A673 (cell line): ENCODE measurements at places on chromosomes 1 and 21. TPM values are rescaled to one million over a fixed set of nuclear protein-coding genes. Genes with fewer than 3 reads are reported as not detected.

DNA sequence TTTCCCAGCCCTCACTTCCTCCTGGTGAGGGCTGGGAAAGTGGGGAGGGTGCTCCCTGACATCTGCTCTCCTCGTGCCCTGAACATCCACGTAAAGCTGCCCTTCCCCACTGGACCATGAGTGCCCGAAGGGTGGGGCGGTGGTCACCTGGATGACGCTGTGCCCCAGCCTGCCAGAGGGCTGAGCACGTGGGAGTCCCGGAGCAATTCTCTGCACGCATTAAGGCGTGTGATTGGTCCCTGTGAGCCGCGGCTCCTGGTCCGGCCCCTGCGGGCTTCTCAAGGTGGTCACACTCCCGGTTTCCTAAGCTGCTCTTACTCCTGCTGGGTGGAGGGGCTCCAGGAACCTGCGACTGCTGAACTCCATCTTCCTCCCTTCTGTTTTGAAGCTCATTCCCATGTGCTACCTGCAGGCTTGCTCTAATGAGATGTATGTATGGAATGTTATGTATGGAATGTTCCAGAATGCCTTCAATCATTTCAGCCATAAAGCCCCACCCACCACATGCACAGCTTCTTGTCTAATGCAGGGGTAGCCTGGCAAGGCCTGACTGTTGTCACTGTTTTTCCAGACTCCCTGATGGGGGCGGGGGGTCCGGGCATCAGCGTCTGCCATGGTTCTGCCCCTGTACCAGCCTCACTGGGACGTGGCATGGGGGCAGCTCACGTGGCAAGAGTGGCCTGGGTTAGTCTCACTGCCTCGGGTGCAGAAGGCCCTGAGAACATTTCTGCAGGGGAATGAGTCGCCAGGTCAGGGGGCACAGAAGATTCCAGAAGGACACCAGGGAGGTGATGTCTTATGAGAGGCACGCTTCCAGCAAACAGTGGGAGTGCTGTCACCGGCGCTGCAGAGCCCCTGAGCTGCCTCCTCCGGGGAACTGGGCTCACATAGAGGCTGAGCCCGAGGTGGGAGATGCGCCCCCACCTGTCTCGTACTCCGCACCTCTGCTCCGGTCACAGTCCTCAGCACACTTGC, 19.4 kb downstream of the KRTAP10-1 start:
- no peak for DNase-seq

- DNase-seq = peak; percentile 89
Measured at GRCh38 chr1:209659909-209660308, 7.7 kb upstream of the LAMB3 start.

DNA sequence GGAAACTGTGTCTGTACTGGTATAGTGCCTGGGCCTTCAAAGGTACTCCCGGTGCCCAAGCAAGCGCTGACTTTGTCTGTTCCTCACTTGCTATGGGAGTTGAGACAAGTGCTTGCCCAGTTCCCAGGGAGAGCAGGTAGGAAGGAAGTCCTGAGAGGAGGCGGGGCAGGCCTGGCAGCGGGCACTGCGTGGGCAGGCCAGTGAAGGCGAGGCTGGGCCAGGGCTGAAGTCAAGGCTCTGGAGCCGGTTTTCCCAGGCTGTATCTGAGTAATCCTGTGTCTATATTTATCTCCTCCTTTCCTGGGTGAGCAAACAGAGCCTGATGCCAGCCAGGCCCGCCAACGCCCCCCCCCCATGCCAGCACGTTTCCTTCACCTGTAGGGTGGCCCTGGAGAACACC, 15.9 kb upstream of the EDN2 start:
- no peak for DNase-seq

- no peak for DNase-seq
Measured at GRCh38 chr1:171919891-171920887, 78.9 kb downstream of the DNM3 start.

- DNase-seq = no peak
Measured at GRCh38 chr21:36126208-36126565, 8.7 kb upstream of the CBR3 start.

DNA sequence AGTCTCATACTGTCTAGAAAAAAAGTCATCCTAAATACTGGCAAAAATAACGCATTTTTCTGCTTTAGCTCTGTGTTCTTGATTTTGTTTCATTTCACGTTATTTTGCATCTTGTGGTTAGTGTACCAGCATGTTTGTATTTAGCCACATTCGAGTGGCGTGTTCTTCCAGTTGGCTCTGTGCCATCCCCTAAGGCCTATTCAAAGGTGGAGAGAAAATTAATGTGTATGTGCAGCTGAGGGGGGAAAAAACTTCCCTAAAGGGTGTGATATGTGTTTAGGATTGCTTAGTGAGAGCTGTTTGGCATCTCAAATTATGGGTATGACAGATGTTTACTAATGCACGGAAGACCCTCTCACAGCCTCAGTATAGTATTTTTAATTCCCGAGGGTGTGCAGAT, 12.1 kb downstream of the DNAJC16 start:
- no peak for DNase-seq

DNA sequence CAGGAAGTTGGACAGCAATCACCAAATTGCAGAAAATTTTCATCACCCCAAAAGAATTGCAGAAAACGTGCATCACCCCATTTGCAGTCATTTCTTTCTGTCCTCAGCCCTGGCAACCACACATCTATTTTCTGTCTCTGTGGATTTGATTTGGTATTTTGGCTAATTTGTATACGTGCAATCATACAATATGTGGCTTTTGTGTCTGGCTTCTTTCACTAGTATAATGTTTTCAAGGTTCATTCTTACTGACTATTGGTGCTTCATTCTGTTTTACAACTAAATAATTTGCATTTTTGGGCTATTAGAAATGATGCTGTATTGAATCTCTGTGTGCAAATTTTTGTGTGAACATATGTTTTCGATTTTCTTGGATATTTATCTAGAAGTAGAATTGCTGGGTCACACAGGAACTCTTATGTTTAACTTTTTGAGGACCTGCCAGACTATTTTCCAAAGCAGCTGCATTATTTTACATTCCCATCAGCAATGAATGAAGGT, 24.8 kb upstream of the PRDM2 start:
- DNase-seq = no peak

- no peak for DNase-seq
Measured at GRCh38 chr1:237539055-237539454, 351.7 kb downstream of the ZP4 start.

DNA sequence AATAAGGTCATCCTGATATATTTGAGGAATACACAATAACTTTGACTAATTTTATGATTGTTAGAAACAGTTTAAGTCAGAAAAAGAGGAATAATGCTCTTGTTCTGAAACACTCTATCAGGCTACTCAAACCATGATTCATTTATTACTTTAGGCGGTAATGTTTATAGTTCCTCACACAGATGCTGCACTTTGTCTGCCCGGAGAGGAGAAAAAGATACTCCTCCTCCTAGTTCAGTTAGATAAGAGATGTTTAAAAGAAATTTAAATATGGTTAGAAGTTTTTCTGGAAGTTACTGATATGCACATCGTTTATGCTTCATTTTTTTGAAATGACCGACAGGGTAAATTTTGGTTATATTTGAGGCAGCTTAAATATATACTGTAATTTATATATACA, 103.0 kb downstream of the ZMYM4 start:
- no peak for DNase-seq

DNA sequence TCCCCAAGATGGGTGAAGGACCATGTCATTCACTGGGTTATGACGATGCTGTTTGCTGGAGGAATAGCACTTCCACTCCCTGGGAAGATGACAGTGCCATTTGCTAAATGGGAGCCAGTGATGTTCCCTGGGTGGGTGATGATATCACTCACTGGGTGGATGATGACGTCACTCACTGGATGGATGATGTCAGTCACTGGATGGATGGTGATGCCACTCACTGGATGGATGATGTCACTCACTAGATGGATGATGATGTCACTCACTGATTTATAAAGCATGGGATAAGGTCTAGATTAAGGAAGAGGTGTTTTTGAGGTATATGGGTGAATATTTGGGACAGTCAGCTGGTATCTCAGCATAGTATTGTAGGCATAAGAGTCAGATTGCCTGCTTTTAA, 457.2 kb downstream of the AJAP1 start:
- DNase-seq = no peak

DNA sequence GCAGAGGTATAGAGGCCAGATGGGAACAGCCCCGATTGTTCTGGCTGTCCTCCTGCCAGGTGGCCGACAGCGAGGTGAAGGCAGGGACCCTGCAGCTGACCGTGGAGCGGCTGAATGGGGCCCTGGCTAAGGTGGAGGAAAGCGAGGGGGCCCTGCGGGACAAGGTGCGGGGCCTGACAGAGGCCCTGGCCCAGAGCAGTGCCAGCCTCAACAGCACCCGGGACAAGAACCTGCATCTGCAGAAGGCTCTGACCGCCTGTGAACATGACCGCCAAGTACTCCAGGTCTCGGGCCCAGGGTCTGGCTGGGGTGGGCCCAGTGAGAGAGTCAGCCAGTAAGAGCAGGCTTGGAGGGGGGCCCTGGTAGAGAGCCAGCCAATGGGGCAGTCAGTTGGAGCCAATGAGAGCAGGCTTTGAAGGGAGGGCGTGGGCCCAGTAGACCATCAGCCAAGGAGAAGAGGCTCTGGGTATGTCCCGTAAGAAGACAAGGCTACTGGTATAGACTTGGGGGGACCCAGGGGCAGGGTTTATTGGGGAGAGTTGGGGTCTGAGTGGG, 11.3 kb downstream of the MFAP2 start:
- no peak for DNase-seq

GRCh38 chr1:84268346-84268745, 33.2 kb upstream of the SAMD13 start:
- no peak for DNase-seq

DNA sequence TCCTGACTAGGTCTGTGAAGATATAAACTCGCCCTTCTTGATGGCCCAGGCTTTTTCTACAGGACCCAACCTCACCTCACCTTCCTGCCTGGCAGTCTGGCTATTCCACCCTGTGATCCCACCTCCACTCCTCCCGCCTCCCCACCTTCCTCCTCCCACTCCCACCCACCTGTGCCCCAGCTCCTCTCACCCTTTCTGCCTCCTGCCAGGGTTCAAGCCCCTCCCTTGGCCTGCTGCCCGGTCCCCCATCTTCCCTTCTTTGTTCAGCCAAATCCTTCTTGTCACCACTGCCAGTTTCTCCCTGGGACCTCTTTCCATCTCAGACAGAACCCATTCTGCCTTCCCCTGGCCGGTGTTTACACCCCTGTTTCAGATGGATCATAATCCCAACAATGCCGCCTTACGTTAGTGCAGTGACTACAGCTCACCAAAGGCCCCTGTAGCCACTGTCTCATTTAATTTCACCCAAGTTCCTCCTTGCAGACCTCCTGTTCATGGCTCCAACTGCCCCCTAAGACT, 127.5 kb upstream of the EDN2 start:
- DNase-seq = no peak

DNA sequence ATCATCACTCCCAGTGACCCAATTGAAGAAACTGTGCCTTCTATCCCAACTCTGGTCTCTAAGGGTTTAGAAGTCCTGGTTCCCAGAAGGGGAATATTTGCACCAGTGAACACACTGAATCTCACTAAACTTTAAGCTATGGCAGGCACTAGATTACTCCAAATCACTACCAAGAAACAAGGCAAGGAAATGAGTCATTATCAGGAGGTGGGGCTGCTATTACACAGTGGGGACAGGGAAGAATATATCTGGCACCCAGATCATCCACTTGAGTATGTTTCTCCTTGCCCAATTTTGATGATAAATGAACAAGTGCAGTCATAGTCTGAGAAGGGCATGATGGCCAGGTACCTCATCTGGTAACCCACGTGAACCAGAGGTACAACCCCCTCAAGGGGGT, 7.0 kb downstream of the MRPL9 start:
- DNase-seq = no peak

The NRIP1 gene
- 14.6 and 15.4 TPM in 2 replicates for total RNA-seq

The TRAF3IP3 gene
- total RNA-seq = 1.2 and 1.6 TPM in 2 replicates

The MEX3A gene
- total RNA-seq = 90.0 and 92.5 TPM in 2 replicates

The SPATA17 gene
- 0.61 TPM in 1 of 2 replicates, not detected in the other for total RNA-seq

The IGSF3 gene
- 4.0 and 6.9 TPM in 2 replicates for total RNA-seq

The CSMD2 gene
- total RNA-seq = 2.8 and 3.4 TPM in 2 replicates

The REN gene
- not detected in 2 replicates for total RNA-seq

The RCAN1 gene
- total RNA-seq = 5.4 and 8.2 TPM in 2 replicates
